ENCODE measurements at places on chromosomes 13 and 19.

DNA sequence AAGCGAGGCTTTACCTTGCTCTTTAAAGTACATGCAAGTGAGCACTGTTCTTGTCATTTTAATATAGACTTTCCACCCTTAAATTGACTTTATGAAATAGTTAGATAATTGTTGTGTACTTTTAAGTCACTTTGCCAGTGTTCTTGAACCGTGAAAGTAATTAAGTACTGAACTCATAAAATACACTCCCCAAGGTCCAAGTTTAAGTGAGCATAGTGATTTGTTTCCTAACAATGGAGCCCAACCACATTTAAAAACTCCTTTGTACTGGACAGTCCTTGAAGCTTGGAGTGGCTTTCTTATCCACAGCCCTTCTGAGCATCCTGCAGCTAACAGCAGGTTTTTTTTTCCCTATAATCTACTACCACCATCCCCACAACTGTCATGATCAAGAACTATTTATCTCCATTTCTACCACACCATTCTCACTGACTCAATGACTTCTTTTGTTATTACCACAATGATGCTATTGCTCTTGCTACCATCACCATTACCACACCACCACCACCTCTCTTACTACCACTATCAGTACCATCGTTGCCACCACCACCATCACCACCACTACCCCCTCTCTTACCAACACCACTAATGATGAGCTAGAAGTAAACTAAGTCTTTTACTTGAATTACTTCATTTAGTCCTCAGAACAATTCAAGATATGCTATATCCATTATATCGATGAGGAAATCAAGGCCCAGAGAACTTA, 452.6 kb downstream of the DIAPH3 start:
- no peak for DNase-seq

DNA sequence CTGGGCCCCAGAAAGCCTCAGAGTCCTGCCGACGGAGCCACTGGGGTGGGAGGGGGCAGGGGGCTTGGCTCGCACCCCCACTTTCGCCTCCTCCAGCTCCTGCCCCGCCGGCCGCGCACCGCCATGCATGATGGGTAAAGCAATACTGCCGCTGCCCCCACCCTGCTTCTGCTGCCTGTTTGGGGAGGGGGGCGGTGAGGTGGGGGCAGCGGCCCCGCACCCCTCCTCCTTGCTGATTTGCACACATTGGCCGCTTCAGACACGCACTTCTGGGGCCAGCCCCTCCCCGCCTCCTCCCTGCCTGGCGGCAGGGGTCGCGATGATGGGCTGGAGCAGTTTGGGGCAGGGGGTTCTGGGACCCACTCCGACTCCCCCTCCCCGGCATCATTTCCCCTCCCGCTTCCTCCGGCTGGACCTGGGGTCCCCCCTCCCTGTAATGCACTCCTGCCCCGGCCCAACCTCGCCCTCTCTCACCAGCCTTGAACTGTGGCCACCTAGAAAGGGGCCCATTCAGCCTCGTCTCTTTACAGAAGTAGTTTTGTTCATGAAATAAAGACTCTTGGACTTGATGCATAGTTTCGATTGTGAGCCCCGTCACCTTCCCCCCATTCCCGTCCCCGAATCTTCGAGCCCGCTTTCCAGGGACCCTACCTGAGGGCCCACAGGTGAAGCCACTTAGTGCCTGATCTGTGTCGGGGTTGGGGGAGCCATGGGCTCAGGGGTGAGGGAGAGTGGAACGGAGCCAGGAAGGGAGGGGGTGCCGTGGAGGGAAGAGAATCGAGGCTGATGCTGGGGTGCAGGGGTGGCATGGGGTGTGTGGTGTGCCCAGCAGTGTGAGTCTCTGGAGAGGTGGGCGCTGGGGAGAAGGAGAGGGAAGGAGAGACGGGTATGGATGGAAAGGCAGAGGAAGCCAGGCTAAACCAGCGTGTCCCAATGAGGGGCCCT, 1.4 kb upstream of the HPN start:
- no peak for DNase-seq

DNA sequence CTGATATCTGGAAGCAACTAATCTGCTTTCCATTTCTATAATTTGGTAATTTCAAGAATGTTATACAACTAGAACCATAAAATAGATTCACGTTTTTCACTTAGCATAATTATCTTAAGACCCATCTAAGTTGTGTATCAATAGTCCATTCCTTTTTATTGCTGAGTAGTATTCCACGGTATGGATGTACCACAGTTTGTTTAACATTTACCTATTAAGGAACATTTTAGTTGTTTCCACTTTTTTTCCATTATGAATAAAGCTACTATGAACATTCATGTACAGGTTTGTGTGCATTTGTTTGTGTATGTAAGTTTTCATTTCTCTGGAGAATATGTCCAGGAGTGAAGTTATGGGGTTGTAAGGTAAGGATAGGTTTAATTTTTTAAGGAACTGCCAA, 18.3 kb upstream of the ZNF112 start:
- DNase-seq, result no peak

DNA sequence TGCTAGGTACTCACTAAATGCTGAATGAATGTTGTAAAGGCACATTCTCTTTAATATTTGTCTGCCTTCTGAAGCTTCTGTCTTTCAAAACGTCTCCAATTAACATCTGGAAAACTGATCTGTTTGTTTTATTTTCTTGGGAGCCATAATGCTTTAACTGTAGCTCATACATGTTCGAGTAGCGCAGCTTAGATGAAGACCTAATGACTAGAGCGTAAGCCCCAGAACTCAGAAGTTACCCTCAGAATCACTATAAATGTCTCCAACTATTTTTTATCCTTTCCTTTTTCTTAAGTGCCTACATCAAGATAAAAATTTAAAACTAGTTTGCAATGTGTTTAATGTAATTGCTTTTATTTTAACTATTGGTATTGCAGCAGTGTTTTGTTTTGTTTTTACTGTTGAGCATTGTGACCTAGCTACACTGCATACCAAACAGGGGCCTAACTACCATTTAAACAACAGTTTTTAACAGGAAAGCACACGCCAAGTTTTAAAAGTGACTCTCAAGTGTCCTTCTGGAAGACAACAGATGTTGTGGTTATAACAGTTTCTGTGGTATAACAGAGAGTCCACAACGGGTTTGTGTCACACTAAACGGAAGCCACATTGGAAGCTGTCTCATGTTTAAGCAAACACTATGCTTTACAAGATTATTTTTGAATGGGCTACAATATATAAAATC, 42.0 kb downstream of the MRPL57 start:
- no peak for DNase-seq

DNA sequence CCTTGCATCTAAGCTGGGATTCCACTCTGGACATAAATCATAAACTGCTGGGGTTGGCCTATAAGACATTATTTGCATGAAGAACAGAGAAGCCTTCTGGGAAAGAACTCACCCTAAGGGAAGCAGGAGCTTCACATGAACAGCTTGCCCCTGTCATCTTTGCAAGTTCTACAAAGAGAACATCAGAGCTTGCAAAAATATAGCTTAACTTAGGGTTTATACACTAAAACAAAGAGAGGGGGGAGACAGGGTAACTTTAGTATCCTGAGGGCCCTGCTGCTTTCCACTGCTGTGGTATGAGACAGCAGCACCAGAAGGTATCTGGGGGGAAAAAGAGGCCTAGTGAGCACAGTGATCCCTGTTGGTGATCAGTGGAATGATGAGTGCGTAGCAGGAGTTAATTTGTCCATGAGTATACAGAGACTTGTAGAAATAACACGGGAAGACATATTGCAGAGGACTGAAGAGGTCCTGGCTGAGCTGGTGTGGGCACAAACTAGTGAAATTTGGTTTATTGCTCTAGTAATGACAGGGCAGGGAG, 116.1 kb upstream of the TSC22D1 start:
- DNase-seq, result peak; percentile 6

DNA sequence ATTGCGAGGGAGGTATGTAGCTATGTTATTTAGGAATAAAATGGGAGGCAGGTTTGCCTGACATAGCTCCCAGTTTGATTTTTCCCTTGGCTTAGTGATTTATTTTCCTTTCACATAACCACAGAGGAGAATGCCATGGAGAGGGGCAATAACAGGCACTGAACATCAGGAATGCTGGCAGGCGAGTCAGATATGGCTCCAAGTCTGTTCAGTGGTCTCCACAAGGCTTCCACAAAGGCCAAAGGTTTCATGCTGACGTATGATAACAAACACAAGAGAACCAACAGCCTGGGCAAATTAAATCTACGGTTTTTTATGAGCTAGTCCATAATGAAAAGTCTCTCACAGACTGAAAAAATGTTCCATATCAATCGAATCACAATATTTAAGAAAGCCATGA, 66.7 kb downstream of the SUCLA2 start:
- no peak for DNase-seq

GRCh38 chr19:35718345-35719041, 690 bp downstream of the KMT2B start:
- DNase-seq, result no peak

DNA sequence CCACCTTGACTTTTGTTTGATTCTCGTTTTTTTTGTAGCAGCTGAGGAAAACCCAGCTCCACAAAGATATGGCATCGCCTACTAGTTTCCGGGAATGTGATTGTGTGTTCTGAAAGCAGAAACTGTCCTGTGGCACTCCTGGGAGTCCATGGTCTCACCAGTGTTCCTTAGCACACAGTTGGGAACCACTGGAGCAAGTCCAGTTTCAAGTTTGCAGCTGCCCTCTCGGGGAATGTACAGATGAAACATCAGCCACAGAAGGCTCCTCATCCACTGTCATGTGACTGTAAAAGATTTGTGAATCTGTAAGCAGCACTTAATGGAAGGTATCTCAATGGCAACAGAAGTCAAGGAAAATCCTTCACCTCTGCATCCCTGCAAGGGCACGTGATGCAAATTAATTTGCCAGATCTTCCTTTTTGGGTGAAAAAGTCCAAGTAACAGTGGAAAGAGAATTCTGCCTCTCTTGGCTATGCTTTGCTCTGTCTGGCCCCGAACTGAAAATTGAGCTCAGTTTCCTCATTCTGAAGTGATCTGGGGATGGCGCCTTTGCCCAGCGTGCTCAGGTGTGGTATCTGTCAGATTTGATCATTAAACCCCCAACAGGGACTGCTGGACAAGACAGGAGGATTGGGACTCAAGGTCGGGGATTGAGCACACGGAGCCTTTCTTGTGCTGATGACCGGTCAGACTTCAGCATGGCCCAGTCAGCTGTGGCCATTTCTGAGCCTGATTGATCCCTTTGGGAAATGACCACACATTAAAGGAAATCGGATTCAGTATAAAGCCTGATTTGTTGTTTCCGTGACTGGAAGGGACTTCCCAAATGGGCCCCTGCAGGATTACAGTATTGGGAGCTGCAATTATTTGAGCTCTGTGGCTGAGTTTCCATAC, 58.8 kb downstream of the ING1 start:
- no peak for DNase-seq

- DNase-seq, result no peak
Measured at GRCh38 chr13:105679838-105680237, 855.6 kb downstream of the EFNB2 start.

GRCh38 chr13:109869312-109870237, 83.2 kb upstream of the IRS2 start:
- DNase-seq, result peak; percentile 21

- no peak for DNase-seq
Measured at GRCh38 chr19:31678421-31678820, 329.2 kb upstream of the TSHZ3 start.
